ENCODE measurements at places on chromosomes 7 and 10. TPM values are rescaled to one million over a fixed set of nuclear protein-coding genes. Genes with fewer than 3 reads are reported as not detected.

GRCh38 chr10:129426606-129427005 is 40.4 kb upstream of the MGMT start:
- no peak for DNase-seq
- H3K27ac ChIP-seq: no peak overlapping the region
- peaks cover 11% of the 10 kb centered on the region for H3K27me3 ChIP-seq
- no peaks in the 10 kb centered on the region for H3K4me1 ChIP-seq
- H3K36me3 ChIP-seq: no peaks in the 10 kb centered on the region
- no peak overlapping the region for H3K4me3 ChIP-seq

Gene GPC2
- total RNA-seq: 5.5 TPM

Gene DNAH11
- 0.61 TPM for total RNA-seq

Gene COL28A1
- total RNA-seq: 0.19 TPM

GRCh38 chr7:155872678-155873369 is 60.6 kb upstream of the SHH start:
- DNase-seq: no peak
- peaks cover 5% of the 10 kb centered on the region for H3K27me3 ChIP-seq
- H3K27ac ChIP-seq: no peak overlapping the region
- no peaks in the 10 kb centered on the region for H3K36me3 ChIP-seq
- no peaks in the 10 kb centered on the region for H3K4me1 ChIP-seq

Gene UCN3
- total RNA-seq: not detected

- DNase-seq: peak; percentile 2
- no peaks in the 10 kb centered on the region for H3K36me3 ChIP-seq
- no peak overlapping the region for H3K4me3 ChIP-seq
Observed at GRCh38 chr7:157522954-157523353, 186.2 kb downstream of the DNAJB6 start.

DNA sequence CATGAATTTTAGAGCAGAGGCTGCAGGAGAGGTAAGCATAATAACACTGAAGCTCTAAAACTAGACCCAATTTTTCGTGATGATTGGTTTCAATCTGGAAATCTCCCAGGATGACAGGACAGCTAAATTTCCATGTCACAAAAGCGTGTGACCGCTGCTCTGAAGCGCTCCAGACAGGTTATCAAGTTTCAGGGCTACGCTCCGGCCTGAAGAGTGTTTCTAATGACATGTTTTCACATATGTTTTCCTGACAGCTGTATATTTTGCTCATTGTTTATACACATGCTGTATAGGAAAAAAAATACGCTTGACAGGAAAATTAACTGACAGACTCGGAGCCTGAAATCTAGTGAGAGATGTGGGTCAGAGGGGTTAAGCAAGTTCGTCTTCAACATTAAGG is 219.8 kb upstream of the BMPER start:
- no peak overlapping the region for H3K4me3 ChIP-seq
- no peaks in the 10 kb centered on the region for H3K4me1 ChIP-seq
- no peak for DNase-seq
- H3K27me3 ChIP-seq: no peaks in the 10 kb centered on the region

Gene HOXA3
- not detected for total RNA-seq

Gene C1QL3
- not detected for total RNA-seq

DNA sequence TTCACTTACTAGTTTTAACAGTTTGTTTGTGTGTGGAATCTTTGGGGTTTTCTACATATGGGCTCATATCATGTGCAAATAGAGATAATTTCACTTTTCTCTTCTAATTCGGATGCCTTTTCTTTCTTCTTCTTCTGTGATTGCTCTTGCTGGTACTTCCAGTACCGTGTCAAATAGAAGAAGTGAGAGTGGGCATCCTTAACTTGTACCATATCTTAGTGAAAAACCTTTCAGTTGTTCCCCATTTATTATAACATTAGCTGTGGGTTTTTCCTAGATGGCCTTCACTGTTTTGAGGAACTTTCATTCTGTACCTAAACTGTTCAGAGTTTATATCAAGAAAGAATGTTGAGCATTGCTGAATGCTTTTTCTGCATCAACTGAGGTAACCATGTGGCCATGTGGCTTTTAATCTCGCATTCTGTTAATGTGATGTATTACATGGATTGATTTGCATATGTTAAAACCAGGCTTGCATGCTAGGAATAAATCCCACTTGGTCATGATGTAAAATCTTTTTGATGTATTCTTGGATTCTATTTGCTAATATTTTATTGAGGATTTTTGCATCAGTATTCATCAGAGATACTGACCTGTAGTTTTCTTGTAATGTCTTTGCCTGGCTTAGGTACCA is 78.7 kb downstream of the FAM107B start:
- no peaks in the 10 kb centered on the region for H3K27me3 ChIP-seq
- DNase-seq: no peak
- peaks cover 3% of the 10 kb centered on the region for H3K4me1 ChIP-seq
- peaks cover 2% of the 10 kb centered on the region for H3K36me3 ChIP-seq

Gene GIMAP6
- total RNA-seq: 28.9 TPM

GRCh38 chr10:89940076-89940475 is 238.7 kb downstream of the KIF20B start:
- H3K27ac ChIP-seq: no peak overlapping the region
- H3K4me1 ChIP-seq: no peaks in the 10 kb centered on the region
- no peaks in the 10 kb centered on the region for H3K36me3 ChIP-seq
- no peak overlapping the region for H3K4me3 ChIP-seq
- H3K27me3 ChIP-seq: peaks cover 9% of the 10 kb centered on the region

GRCh38 chr10:100888957-100889356 is 23.8 kb upstream of the SLF2 start:
- peaks cover 15% of the 10 kb centered on the region for H3K27me3 ChIP-seq
- H3K4me1 ChIP-seq: no peaks in the 10 kb centered on the region
- no peak overlapping the region for H3K4me3 ChIP-seq
- H3K27ac ChIP-seq: no peak overlapping the region

GRCh38 chr10:81875467-81876252 is 666 bp downstream of the NRG3 start:
- no peak for DNase-seq
- H3K27me3 ChIP-seq: peaks cover 39% of the 10 kb centered on the region
- H3K27ac ChIP-seq: no peak overlapping the region

DNA sequence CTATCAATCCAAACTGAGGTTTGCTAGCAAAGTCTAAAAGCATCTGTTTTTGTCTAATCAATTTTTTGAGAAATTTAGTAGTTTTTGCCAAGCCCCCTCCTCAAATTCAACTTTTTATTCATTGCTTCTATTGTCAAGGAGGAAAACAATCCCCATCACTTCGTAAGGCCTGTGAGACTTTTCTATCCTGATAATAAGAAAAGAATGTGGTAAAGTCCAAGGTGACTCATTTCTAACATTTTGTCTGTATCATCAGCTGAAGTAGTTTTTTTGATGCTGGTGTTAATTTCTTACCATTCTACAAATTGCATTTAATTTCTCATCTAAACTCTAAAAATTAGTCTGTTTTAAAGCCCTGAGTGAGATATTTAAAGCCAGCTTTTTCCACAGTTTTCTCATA is 11.7 kb downstream of the ANK3 start:
- no peaks in the 10 kb centered on the region for H3K27me3 ChIP-seq
- no peak overlapping the region for H3K4me3 ChIP-seq
- H3K4me1 ChIP-seq: peaks cover 4% of the 10 kb centered on the region
- H3K27ac ChIP-seq: no peak overlapping the region
- no peak for DNase-seq

- peak overlapping the region; percentile 87 for H3K27ac ChIP-seq
- peaks cover 60% of the 10 kb centered on the region for H3K4me1 ChIP-seq
- H3K27me3 ChIP-seq: no peaks in the 10 kb centered on the region
- peaks cover 78% of the 10 kb centered on the region for H3K36me3 ChIP-seq
- H3K4me3 ChIP-seq: peak overlapping the region; percentile 20
- no peak for DNase-seq
Observed at GRCh38 chr7:130887957-130888371, 154.0 kb upstream of the KLF14 start.

DNA sequence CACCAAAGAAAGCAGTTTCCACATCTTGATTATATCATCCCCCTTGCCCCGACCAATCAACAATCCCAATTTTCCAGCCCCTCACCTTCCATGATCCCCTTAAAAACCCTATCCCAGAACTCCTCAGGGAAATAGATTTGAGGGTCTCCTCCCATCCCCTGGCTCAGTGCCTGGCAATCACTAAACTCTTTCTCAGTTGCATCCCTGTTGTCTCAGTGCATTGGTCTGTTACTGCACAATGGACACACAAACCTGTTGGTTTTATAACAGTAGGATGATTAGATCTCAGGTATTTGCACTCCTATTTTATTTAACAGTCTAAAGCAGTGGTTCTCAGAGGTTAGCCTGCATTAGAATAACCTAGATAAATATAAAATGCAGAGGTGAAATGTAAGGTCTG is 45.2 kb upstream of the RELN start:
- no peaks in the 10 kb centered on the region for H3K4me1 ChIP-seq
- H3K27ac ChIP-seq: no peak overlapping the region
- DNase-seq: no peak
- no peaks in the 10 kb centered on the region for H3K36me3 ChIP-seq
- no peak overlapping the region for H3K4me3 ChIP-seq
- peaks cover 6% of the 10 kb centered on the region for H3K27me3 ChIP-seq

Gene SLC13A4
- not detected for total RNA-seq

- DNase-seq: no peak
- H3K36me3 ChIP-seq: peaks cover 5% of the 10 kb centered on the region
- peaks cover 73% of the 10 kb centered on the region for H3K4me1 ChIP-seq
- H3K4me3 ChIP-seq: no peak overlapping the region
- H3K27me3 ChIP-seq: no peaks in the 10 kb centered on the region
- H3K27ac ChIP-seq: no peak overlapping the region
Observed at GRCh38 chr10:110034596-110034995, 26.8 kb downstream of the ADD3 start.

GRCh38 chr10:131310142-131310541 is 1.4 kb downstream of the TCERG1L start:
- peaks cover 9% of the 10 kb centered on the region for H3K4me1 ChIP-seq
- no peak overlapping the region for H3K4me3 ChIP-seq
- H3K27ac ChIP-seq: no peak overlapping the region
- peaks cover 41% of the 10 kb centered on the region for H3K27me3 ChIP-seq
- DNase-seq: no peak

Gene NEURL1
- total RNA-seq: 2.4 TPM

DNA sequence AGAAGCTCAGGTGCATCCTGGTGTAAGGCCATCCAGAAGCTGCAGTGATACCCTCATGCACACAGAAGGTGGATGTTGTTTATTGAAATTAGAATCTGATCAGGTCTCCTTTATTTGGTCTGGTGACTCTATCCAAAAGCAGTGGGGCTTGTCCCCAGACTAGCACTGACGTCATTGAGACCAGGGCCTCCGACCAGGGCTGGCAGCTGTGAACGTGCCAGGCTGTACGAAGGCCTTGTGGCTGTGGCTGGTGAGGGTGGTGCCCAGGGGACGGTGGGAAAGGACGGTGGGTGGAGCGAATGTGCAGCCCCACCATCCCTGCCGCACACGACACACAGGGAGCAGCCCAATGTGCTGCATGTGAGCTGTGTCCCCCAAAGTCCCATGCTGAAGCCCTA is 160.0 kb downstream of the ADARB2 start:
- no peaks in the 10 kb centered on the region for H3K36me3 ChIP-seq
- no peak overlapping the region for H3K4me3 ChIP-seq
- H3K27me3 ChIP-seq: peaks cover 4% of the 10 kb centered on the region
- no peak overlapping the region for H3K27ac ChIP-seq

- H3K36me3 ChIP-seq: no peaks in the 10 kb centered on the region
- H3K4me1 ChIP-seq: no peaks in the 10 kb centered on the region
- H3K4me3 ChIP-seq: no peak overlapping the region
Observed at GRCh38 chr7:80187279-80187678, 52.6 kb downstream of the GNAI1 start.

Gene FAM25G
- not detected for total RNA-seq

GRCh38 chr10:102781921-102782557 is 38.3 kb downstream of the WBP1L start:
- H3K27me3 ChIP-seq: no peaks in the 10 kb centered on the region
- peaks cover 8% of the 10 kb centered on the region for H3K36me3 ChIP-seq
- DNase-seq: no peak
- no peak overlapping the region for H3K4me3 ChIP-seq

Gene EPDR1
- 0.51 TPM for total RNA-seq

DNA sequence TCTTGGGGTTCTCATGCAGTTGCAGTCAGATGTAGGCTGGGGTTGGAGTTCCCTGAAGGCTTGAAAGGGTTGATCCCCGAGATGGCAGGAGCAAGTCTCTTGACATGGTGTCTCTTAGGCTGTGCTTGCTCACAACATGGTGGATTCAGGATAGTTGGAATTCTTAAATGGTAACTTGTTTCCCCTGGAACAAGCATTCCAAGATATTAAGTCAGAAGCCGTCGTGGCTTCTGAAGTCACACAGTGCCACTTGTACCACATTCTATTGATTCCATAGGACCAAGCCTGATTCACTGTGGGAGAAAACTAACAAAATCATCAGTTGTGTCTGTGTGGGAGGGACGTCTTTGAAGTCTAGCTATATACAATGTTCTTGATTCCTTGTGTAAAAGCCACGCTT is 3.5 kb upstream of the SLC35B4 start:
- DNase-seq: no peak
- H3K27ac ChIP-seq: no peak overlapping the region
- H3K27me3 ChIP-seq: peaks cover 7% of the 10 kb centered on the region
- H3K36me3 ChIP-seq: no peaks in the 10 kb centered on the region
- H3K4me1 ChIP-seq: peaks cover 15% of the 10 kb centered on the region
- no peak overlapping the region for H3K4me3 ChIP-seq

- peak overlapping the region; percentile 57 for H3K27ac ChIP-seq
- peaks cover 11% of the 10 kb centered on the region for H3K36me3 ChIP-seq
- peak; percentile 39 for DNase-seq
- peaks cover 18% of the 10 kb centered on the region for H3K4me1 ChIP-seq
- peak overlapping the region; percentile 62 for H3K4me3 ChIP-seq
Observed at GRCh38 chr10:80144696-80145131, 12.2 kb downstream of the PLAC9 start.

DNA sequence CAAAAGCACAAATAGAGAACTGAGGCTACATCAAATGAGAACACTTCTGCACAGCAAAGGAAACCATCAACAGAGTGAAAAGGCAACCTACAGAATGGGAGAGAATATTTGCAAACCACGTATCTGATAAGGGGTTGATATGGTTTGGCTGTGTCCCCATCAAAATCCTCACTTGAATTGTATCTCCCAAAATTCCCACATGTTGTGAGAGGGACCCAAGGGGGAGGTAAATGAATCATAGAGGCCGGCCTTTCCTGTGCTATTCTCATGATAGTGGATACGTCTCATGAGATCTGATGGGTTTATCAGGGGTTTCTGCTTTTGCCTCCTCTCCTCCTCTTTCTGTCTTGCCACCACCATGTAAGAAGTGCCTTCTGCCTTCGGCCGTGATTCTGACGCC is 120.6 kb upstream of the FRMD4A start:
- no peak overlapping the region for H3K4me3 ChIP-seq
- H3K36me3 ChIP-seq: no peaks in the 10 kb centered on the region
- H3K27me3 ChIP-seq: no peaks in the 10 kb centered on the region
- no peak for DNase-seq
- H3K27ac ChIP-seq: no peak overlapping the region

DNA sequence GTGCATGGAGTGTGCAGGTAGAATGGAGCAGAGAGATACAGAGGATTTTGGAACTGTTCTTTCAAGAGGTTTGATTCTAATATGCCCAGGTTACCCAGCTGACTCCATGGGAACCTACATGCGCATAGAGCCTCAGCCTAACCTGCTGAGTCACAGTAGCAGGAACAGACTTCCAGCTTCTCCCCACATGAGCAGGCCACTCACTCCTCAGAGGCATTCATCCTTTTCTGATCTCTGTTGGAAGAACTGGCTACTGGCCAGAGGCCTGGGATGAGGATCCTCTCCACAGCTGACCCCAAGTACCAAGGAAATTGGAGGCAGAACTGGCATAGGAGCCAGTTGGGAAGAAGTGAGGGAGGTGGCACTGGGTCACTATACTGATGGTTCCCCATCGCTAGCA is 17.9 kb upstream of the CCSER2 start:
- peaks cover 1% of the 10 kb centered on the region for H3K36me3 ChIP-seq
- H3K27me3 ChIP-seq: peaks cover 3% of the 10 kb centered on the region
- H3K4me3 ChIP-seq: no peak overlapping the region
- DNase-seq: no peak

Data from activated CD4-positive, alpha-beta memory T cell treated with anti-CD3 and anti-CD28 coated beads for 36 hours (primary cell).